ENCODE measurements at places on chromosomes 12 and 14.

GRCh38 chr12:106010741-106011140 lies 128.0 kb downstream of the NUAK1 start:
- no peak for DNase-seq

GRCh38 chr14:67510121-67510520 lies 21.6 kb upstream of the TMEM229B start:
- DNase-seq: no peak

DNA sequence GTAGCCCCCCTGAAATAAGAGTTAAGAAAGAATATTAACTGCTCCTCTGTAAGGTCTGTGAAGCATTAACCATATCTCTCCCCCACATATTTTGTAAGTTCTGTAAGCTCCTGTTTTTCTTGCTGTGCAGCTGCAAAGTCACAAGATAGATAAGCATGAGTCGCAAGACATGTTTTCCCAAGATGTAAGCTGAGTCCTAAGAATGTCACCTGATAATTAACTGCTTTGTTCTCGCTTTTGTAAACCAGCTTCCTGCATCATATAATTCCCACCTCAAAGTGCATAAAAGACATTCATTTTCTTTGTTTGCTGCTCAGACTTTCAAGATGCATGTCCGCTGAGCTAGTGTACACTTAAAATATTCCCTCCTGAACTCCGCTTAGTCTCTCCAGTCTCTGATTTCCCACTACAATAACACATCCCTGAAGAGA lies 27.0 kb upstream of the PHC1 start:
- DNase-seq: no peak

DNA sequence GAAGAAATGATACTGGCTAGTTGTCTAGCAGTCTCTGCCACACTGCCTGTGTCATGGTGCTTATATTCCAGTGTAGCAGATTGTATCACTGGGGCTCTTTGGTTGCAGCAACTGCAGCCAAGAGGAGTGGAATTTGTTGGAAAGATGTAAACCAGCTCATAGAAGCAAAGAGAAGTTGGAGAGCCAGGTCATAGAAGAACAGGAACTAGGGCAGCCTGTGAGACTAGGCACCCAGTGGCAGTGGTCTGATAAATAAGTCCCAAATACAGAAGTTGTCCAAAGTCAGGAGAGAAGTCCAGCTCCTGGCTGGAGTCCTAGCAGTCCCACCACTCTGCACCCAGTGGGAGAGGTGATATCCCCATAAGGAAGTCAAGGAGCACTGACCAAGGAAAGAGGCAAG lies 172.5 kb upstream of the ARID2 start:
- DNase-seq: no peak

DNA sequence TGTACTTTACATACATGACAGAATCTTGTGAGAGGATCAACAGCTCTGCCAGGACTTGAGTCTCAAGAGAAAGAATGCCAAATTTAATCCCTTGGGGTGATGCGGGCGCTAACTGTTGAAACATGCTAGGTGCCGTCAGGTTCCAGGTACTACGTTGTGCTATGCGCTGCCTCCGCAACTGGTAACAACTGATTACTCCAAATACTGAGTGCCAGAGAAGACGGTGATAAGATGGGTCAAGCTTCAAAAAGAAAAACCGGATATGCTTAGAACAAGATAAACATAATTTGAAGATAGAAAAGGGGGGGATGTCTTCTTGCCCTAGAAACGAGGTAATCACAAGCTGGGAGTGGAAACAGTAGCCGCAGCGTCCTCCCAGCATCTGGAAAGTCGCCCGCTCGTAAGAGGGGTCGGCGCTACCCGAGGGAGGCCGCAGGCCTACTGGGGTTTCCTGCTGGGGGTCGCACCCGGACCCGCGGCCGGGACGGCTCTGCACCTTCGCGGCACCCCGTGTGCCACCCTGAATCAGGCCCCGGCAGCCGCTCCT lies 678 bp downstream of the ZBTB25 start:
- no peak for DNase-seq

- DNase-seq: no peak
Measured at GRCh38 chr14:34015383-34015782, 64.5 kb upstream of the EGLN3 start.

GRCh38 chr12:84692071-84692470 lies 220.5 kb downstream of the SLC6A15 start:
- no peak for DNase-seq

All from thoracic aorta (tissue), 2 donors.